GM04503 (cell line): ENCODE measurements at places on chromosomes 5 and 9.

- DNase-seq, result no peak
Observed at GRCh38 chr9:116467740-116468351, 219.3 kb upstream of the TRIM32 start.

- DNase-seq, result no peak
Observed at GRCh38 chr5:149280124-149280523, 8.5 kb downstream of the AFAP1L1 start.

GRCh38 chr9:103364753-103365152 is 369.6 kb downstream of the CYLC2 start:
- DNase-seq, result peak; percentile 3

DNA sequence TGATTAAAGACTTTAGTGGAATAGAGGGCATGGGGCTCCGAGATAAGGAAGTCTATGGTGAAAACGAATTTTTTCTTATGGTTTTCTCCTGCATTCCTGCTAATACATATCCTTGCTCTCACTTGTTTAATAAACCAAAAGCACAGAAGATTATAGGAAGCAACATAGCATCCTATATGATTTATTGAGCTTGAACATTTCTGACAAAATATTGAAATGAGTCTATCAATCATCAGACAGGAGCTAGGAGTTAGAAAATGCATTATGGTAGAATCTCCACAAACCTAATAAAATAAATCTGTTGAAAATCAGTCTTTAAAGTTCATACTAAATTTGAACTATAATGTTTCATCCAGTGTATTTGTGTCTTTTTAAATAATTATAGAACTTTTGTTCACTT is 554.6 kb upstream of the RGMB start:
- DNase-seq, result no peak

GRCh38 chr5:132067451-132067850 is 6.1 kb upstream of the CSF2 start:
- DNase-seq, result no peak

DNA sequence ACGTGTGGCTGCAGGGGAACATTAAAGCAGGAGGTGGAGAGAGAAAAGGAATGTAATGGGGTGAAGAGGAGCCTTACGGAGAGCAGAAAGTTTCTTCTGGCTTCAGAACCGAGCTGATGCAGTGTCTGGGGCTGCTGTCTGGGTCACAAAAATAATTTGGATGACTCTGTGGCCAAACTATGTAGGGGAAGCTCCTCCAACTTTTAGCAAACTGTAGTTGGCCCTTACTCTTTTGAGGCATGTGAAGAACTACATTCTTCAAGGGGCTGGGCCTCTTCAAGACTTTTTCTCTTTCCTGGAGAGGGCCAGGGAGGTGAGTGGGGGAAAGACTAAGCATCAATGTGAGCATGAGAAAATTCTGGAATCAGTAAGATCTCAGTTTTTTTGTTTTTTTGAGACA is 31.9 kb upstream of the SPARC start:
- DNase-seq, result peak; percentile 89

GRCh38 chr5:16253856-16254255 is 74.3 kb upstream of the MARCHF11 start:
- DNase-seq, result no peak
